COR-L47 (cell line): ENCODE measurements at places on chromosomes 2 and 18.
A peak's percentile ranks its signal among the peaks of the same experiment; 100 is the strongest.

DNA sequence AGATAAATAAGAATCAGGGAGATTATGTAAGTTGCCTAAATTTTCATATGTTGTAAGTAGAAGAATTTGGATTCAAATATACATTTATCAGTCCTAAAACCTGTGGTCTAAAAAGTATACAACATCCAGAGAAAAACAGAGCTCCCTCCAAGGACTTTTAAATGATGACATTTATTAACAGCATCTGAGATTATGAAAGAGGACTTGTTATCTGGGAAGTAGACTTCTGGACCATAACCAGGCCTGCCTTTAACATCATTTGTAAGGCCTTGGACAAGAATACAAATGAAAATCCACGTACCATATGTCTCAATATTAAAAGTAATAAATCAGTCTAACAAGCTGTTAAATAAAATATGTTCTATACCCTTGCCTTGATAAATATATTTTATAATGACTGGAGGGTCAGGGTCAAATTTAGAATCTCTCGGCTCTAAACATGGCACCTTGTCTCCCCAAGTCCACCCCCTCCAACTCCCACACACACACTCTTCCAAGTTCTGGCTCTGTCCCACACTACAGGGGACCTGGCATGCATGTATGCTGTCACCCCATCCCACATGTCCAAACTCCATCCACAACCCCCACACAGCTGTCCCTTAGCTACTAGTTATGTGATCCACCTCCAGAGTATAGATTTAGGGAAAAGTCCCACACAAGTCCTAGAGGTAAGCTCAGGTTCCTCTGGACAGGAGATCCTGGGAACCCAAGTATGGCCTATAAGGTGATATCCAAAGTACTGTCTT, 382.6 kb downstream of the CDH2 start:
- DNase-seq, result no peak

DNA sequence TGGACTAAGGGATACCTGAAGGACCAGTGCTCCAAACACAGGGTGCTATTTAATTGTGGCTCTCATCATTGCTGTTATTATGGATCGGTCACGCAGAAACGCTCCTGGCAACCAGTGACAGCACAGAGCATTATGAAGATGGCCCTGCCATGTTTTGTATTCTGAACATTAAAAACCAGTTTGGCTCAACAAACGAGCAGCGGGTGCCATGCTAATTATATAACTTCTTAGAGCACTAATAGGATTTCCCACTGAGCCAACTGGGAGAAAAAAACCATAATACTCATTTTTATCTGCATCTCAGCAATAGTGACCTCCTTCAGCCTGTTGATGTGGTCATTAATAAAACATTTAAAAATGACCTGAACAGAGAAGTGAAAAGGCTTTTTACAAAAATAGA, 212.8 kb downstream of the STK39 start:
- DNase-seq, result peak; percentile 85

DNA sequence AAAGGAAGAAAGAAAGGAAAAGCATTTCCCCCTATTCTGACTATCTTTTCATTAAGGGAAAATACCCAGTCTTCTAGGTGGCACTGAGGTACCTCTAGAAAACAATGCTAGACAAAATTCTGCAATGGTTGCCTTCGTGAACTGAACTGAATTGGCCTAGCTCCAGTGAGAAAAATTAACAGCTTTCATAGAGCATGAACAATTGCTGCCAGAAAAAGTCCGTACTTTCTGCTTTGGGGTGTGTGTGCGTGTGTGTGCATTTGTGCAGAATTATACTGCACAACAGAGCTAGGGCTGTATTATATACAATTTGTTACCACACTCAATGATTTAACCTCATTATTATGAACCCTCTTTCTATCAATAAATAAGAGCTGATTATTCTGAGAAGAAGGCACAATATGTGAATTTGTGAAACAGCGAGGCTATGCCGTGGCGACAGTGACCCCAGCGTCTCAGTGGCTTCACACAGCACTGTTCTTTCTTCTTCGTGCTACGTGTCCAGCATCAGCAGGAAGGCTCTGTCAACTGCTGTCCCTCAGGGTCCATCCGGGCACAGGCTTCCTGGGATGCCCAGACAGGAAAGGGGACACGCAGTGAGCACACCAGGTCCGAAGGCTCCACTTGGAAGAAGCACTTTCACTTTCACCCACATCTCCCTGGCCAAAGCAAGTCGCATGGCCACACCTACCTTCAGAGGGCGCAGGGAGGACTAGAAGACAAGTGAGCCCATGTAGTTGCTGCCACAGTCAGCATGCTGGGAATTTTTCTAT, 47.5 kb downstream of the PTGR3 start:
- peak; percentile 89 for DNase-seq

- no peak for DNase-seq
Measured at GRCh38 chr2:241443486-241444223, 64.7 kb downstream of the STK25 start.

DNA sequence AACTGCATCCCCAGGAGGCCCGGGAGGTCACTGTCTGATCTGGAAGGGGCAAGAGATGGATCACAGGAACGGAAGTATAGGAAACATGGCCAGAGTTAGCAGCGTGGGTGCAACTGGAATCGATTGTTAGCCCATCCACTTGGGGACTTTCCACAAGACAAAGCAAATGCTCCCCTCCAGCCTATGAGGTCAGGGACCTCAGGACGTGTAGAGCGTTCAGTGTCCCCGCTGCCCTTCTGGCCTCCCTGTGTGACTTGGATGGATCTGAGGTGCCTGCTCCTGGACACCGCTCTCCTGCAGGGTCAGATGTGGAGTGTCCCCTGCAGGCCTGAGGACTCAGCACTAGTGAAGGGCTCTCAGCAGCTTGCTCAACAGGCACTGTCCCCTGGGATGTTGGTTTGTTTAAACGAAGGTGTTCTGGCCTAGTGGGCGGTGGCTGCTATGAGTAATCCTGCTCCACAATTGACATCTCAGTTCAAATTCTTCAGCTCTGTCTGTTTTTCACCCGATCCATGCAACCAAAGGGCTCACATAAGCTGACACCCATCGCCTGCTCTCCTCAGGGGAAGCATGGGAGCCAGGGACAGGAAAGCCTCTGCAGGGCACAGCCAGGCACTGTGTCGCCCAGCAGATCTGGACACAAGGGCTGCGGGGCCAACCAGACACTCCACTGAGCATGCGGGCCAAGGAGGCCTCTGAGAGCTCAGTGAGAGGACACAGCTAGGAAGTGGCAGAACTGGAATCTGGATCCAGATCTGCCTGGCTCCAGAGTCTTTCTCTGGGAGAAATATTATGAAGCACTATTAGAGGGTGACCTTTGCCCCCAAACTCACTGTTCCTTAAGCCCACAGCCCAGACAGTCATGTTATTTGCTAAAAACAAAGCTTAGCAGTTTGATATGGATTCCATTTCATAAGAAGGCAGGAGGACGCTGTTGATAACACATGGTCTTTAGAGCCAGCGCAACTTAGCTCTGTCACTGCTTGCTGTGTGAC, 78.5 kb downstream of the RHOB start:
- DNase-seq, result no peak

DNA sequence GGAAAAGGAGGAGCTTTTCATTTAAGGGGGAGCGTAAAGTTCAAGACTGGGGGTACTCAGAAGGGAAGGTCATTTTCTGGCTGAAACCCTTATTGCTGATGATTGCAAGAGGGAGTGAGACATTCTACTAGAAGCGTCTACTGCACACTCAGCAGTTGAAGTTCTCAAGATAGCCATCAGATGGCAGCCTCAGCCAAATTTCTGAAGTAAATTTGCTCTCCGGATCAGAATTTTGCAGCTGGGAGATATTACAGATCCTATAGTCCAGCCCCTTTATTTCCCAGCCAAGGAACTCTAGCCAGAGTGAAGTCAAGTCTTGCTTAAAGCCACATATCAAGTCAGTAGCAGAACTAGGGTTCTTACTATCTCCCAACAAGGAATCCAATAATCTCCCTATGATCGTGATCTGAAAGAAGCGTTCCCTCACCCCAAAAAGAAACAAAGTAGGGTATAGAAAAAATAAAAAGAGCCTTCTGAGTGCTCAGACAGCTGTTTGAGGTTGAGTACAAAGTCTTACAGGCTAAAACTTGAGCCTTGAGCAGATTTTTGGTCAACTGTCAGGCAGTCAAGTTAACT, 24.0 kb downstream of the RAX start:
- DNase-seq, result peak; percentile 85

GRCh38 chr18:35822413-35822812, 150.1 kb upstream of the RMP24 start:
- DNase-seq, result no peak

GRCh38 chr2:215391531-215391930, 44.3 kb downstream of the FN1 start:
- DNase-seq, result no peak

GRCh38 chr2:190379249-190379964, 28.7 kb upstream of the MFSD6 start:
- no peak for DNase-seq

GRCh38 chr2:2892892-2893291, 484.7 kb downstream of the EIPR1 start:
- DNase-seq, result no peak

DNA sequence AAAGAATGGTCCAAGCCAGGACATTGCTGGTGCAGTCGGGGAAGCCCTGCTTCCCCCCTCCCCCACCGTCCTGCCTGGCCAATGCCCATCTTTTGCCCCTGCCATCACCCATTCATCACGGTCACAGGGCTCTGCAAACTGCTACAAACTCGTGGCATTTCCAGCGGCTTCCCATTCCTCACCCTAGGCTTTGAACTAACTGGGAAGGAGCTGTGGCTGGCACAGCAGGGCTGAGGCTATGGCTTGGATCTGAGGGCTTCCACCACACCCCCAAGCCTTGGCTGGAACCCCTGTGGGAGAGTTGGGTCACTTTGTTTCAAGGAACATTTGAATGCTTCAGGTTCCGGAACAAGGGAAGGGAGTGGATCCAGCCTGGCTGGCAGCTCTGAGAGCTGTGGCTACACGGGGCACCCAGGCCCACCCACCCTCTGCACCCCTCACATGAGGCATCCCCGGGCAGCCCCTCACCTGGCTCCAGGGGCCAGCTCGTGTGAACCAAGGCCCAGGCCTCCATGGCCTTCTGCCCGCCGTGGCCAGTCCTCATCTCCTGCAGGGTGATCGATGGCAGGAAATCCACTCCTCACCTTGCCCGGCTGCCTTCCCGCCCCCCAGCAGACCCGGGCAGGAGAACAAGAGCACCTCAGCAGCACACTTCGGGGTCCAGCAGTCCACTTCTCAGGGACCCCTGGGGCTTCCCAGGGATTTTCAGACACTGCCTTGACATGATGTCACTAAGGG, 58.8 kb upstream of the OTOS start:
- no peak for DNase-seq

GRCh38 chr2:217562871-217563480, 439.8 kb downstream of the TNS1 start:
- DNase-seq, result no peak

DNA sequence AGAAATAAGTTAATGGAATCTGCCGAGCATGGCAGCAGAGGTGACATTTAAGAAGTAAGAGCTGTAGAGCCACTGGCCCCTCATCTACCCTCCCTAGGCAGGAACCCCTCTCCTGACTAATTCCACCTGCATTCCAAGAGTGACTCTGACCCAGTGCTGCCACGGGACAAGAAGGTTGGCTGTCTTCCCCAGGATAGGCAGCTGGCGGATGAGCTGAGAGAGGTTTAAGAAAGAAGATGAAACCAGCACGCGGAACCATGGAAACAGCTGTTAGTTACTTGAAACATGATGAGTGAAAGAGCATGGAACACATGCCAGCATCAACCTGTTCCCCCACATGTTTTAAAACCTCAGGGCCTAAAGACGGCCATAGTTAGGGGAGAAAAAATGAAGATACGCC, 74.1 kb downstream of the RND3 start:
- DNase-seq, result no peak

DNA sequence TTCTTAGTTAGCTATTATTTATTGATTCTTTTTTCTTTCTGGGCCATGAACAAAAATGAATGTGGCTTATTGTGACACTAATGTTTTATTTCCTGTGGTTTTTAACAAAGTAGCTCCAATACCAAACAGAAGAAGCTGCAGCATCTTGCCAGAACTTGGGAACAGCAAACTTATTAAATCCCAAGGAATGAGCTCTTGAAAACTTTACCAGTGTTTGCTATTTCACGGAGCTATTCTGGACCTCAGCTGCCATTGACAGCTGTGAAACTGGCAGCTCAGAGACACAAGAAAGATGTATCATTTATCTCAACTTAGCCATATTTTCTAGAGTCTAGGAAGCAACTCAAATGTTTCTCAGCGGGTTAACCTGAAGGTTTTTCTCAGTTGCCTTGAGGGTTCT, 91.0 kb upstream of the NEUROD1 start:
- DNase-seq, result no peak

GRCh38 chr2:134201533-134201932, 52.3 kb upstream of the MGAT5 start:
- DNase-seq, result no peak

DNA sequence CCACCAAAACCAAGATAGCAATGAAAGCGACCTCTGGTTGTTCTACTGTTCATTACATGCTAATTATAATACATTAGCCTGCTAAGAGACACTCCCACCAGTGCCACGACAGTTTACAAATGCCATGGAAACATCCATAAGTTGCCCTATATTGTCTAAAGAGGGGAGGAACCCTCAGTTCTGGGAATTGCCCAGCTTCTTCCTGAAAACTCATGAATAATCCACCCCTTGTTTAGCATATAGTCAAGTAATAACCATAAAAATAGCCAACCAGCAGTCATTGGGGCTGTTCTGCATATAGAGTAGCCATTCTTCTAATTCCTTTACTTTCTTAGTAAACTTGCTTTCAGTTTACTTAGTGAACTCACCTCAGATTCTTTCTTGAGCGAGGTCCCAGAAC, 189.8 kb upstream of the SOX11 start:
- no peak for DNase-seq

GRCh38 chr2:191643429-191643828, 34.5 kb upstream of the NABP1 start:
- no peak for DNase-seq
